ENCODE measurements at places on chromosomes 7 and 10.
A peak's percentile ranks its signal among the peaks of the same experiment; 100 is the strongest.

- no peak for DNase-seq
Observed at GRCh38 chr10:58715061-58715460, 202.4 kb downstream of the BICC1 start.

- no peak for DNase-seq
Observed at GRCh38 chr10:129163531-129163930, 303.5 kb upstream of the MGMT start.

DNA sequence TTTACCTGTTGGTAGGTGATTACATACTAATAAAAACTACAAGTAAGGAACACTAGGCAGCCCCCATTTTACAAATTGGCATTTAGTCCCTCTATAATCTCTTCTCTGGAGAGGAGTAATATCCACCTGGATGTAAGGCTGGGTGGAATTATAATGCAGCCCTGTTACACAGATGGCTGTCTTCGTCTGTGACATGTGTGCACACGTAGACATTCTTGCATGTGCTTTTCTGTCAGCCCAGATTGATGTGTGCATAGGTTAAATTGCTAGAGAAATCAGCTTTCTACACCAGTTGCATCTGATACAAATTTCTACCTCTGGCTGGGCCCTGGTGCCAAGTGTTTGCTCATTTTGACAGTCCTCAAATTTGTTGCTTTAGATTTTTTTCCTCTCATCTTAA, 715.9 kb downstream of the AUTS2 start:
- no peak for DNase-seq

- no peak for DNase-seq
Observed at GRCh38 chr7:111264981-111265380, 174.1 kb downstream of the LRRN3 start.

DNA sequence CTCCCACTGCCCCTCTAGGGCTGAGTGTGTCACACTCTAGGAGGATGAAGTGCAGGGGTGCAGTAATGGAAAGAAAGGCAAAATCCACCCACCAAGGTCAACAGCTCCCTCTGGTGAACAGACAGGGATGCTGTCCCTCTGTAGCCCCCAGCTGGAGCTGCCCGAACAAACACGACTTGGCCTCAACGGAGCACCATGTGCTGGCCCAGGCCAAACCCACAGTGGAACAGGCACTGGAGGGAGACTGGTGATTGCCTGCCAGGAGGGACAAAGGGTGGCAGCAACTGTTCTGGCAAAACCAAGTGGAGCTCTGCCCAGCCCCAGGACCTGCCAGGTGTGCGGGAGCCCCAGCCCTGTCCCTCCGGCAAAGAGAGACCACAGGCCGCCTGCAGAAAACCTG, 20.7 kb downstream of the PDIA4 start:
- DNase-seq: no peak

DNA sequence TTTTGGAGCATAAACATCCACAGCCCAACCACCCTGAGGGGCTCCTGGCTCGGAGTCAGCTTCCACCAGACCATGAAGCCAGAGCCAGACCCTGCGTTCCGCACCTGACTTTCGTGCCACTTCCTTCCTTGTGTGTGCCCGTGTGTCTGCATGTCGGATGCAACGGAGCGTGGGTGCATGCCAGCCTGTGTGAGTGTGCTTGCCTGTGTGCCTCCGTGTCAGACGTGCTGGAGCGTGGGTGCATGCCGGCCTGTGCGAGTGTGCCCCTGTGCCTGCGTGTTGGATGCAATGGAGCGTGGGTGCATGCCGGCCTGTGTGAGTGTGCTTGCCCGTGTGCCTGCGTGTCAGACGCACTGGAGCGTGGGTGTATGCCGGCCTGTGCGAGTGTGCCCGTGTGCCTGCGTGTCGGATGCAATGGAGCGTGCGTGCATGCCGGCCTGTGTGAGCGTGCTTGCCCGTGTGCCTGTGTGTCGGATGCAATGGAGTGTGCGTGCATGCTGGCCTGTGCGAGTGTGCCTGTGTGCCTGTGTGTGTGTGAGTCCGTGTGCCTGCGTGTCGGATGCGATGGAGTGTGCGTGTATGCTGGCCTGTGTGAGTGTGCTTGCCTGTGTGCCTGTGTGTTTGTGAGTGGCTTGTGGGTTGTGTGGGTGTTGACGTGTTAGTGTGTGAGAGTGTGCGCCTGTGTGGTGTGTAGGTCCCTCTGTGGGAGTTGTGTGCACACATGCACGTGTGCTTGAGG, 28.1 kb upstream of the KNDC1 start:
- no peak for DNase-seq

DNA sequence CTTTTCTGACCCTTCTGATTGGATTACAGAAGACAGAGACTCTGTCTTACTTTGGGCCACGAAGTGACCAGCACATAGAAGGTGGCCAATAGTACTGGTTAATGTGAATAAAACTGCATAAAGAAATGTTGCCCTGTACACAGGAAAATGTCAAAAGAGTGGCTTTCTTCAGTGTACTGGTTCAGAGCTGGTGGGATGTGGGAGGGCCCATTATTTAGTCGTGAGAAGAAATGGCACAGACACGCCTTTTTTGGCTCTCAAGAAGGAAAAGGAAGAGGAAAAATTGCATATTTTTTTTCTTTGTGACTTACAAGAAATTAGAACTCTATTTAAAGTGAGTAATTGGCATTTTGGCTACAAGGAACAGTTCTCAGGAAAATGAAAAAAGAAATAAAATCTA, 129.7 kb downstream of the DGKI start:
- DNase-seq: no peak

DNA sequence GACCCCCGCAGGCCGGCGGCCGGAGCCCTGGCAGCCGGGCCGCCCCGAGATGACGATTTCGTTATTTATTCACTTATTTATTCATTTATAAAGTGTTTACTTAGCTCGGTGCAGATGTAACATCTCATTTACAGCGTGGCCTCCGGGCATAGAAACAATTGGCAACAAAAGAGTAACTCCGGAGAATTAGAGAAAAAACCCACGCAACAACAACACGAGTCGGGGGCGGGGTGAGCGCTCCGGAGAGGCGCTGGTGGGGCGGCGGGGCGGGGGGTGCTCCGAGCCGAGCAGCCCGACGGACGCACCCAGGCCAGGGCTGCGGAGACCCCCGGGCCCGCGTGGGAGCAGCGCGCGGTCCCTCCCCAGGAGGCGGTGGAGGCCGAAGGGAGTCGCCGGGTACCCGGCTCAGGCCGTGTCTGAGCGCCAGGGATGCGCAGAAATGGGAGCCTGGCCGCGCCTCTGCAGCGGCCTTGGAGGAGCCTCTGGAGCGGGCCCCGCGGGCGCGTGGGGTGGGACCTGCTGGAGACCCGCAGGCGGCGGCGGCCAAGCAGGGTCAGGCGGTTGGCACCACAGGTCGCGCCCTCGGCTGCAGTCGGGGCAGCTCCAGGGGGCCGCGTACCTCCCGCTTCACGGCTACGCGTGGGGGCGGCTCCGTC, 14.3 kb downstream of the UNCX start:
- peak; percentile 60 for DNase-seq

DNA sequence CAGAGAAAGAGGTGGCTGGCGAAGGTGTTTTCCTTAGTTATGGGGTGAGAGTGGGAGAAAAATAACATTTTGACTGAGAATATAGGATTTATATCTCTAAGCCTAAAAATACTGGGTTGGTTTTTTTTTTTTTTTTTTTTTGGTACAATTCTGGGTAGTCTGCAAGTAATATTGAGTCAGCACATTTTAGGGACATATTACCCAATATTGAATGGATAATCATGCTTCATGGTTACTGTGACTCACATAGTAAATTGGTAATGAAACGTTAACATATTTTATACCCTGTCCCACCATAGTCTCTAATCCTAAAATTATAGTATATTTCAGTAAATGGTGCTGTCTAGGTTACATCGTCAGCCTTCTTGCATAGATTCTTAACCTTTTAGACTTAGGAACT, 91.4 kb downstream of the TPST1 start:
- DNase-seq: no peak

- peak; percentile 90 for DNase-seq
Observed at GRCh38 chr10:93376372-93377293, 105.5 kb downstream of the MYOF start.

GRCh38 chr7:135712796-135713195, 15.2 kb downstream of the SLC13A4 start:
- no peak for DNase-seq

DNA sequence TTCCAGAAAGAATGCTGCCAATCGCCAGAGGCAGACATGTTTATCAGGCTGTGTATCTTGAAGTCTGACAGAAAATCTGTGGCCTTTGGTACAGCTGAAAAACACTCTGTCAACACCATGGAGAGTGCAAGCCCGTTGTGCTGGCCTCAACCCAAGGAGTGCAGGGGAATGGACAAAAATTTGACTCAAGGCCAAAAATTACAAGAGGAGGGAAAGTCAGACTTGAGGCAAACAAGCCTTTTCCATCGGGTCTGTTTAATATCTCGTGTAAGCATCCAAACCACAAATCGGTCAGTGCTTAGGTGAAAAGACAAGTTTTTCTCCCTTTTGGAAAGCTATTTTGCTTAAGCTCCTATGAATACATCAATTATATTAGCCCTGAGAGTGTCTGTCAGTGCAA, 305.3 kb upstream of the NFE2L3 start:
- DNase-seq: no peak
